Neural crest cell (in vitro differentiated cells): ENCODE measurements at places on chromosomes 3 and 15.

DNA sequence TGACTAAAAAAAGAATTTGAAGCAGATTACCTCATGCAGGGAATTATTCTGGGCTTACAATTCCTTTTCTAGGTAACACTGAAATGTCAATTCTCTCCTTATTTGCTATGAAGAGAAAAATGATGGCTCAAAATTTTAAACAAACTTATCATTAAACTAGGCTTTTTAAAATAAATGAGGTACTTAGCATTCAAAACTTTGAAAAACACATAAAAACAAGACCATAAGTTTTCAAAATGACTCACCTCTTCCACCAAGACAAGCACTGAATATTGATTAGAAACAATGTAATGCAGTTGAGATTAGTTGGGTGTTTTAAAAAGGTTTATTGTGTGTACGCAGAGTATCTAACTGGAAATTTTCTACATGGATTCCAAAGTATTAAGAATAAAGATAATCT is 154.6 kb downstream of the ADAM10 start:
- DNase-seq = no peak

GRCh38 chr3:125165189-125165947 is 47.2 kb downstream of the SLC12A8 start:
- DNase-seq = peak; percentile 43

- no peak for DNase-seq
Measured at GRCh38 chr3:119831022-119831421, 49.1 kb downstream of the NR1I2 start.

- no peak for DNase-seq
Measured at GRCh38 chr3:4029135-4029534, 229.9 kb downstream of the LRRN1 start.

DNA sequence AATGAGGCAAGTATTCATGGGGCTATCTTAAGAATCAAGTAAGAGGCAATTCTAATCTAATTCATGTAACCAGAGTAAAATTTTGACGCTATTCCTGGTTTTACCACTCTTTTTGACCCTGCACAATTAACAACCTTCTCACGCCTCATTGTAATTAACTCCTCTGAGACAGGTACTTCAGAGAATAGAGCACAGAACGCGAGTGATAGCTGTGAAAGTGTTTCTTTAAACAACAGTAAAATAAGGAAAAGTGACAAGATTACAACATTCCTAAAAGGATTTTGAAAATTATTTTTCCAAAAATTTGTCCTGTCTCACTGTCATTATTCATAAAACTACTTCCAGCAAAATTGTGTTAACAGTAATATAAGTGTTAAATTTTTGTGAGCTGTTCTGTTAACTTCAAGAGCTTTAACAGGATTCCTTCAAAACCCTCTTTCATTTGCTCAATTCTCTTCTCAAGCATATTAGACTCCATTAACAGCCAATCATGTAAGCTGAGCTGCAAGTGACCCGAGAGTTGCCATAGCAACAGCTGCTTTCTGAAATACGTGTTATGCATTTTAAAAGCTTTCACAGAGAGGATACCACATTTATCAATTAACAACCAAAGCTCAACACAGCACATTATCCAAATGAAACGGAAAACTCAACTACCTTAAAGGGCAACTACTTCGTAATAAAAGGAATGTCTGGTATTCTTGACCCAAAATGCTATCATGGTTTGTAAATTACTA is 93.1 kb downstream of the STAG1 start:
- DNase-seq = peak; percentile 27

DNA sequence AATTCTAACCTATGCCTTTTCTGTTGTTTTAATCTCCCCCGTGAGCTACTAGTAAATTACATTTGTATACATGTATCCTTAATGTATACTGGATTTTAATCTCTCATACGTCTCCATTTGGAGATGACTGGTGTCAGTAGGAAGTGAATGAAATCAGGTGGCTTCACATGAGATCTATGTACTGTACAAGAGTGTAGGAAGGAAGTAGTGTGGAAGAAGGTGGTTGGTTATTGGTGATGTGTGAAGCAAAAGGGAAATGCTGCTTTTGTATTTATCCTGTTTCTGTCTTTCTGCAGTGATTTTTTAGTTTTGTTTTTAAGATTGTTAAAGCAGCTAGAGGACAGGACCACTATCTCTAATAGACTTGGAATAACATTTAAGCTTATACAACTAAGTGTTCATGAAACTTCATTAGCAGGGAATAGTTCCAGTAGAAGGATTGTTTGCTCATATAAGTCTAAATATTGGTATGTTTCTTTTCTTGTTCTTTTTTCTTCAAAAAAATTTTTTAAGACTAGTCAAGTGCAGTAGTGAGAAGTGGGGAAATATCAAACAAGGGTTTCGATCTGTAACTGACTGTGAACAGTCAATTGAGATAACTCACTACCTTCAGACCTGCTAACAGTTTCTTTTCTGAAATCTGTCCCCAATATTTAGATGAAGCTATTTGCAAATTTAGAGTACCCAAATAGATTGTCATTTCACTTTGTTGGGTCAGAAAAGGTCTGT is 15.3 kb downstream of the SNX1 start:
- no peak for DNase-seq

GRCh38 chr15:80093854-80094418 is 34.5 kb downstream of the ZFAND6 start:
- DNase-seq = no peak

DNA sequence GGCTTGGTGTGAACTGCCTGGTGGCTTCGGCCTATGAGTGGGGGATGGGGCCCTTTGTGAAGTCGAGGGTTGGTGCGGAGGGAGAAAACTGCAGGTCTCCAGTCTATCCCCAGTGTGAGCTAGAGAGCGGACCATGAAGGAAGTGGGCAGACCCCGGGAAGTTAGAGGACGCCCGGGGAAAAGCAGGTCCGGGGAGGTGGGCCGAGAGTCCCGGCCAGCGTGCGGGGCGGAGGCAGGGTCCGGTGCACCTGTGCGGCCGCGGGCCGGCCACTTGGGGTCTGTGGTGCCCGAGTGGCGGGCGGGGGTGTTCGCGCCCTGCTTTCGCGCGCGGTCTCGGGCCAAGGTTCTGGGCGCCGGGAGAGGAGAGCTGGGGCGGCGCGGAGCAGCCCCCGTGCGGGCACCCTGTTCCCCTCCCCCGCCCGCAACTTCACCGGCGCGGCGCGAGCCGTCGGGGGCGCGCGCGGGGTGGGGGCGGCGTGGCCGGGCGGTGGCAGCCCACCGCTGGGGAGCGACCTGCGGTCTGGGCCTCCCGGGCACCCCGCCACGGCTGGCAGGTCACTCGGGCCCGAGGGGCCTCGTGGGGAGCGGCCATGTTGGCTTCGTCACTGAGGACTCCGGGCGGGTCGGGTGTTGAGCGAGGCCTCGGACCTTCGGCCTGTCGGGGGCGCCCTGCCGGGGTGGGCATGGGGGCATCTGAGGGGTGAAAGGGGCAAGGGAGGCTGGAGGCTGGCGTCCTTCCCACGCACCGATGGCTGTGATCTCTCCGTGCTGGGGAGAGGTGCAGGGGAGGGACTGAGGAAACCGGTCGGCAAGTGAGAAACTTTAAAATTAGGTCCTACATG is 4.8 kb downstream of the UBE2E1 start:
- peak; percentile 49 for DNase-seq

- no peak for DNase-seq
Measured at GRCh38 chr3:53689681-53690080, 156.5 kb downstream of the CHDH start.

DNA sequence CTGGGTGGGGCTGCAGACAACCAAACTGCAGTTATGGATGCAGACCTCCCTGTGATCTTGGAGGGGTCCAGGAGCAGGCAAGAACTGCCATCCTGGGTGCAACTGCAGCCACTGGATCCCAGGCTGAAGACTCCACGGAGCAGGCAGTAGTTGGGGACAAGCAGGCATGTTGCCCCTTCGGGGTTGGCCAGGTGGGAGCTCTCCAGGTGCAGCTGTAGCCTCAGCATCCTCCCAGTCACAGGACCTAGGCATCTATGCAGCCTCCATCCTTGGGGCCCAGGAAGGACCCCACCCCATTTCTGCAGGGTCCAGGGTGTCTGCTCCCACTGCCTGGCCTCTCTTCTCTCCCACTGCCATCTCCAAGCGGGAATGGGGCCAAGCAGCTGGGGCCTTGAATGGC is 322.2 kb upstream of the RBMS3 start:
- no peak for DNase-seq

DNA sequence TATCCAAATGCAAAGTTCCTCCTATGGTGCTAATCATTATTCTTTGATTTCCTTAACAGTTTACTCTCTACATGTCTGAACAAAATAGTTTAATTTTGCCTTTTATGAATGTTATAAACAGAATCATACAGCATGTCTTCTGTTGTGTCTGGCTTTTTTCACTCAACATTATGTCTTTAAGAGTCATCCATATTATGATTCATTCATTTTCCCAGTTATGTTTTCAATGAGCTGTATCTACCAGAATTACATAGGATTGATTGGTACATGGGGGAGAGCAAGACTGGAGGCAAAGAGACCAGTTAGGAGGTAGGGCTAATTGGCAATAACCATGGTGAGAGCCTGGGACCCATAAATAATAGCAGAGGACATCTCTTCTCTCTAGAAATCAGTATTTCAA is 16.6 kb upstream of the RAP2B start:
- DNase-seq = no peak

DNA sequence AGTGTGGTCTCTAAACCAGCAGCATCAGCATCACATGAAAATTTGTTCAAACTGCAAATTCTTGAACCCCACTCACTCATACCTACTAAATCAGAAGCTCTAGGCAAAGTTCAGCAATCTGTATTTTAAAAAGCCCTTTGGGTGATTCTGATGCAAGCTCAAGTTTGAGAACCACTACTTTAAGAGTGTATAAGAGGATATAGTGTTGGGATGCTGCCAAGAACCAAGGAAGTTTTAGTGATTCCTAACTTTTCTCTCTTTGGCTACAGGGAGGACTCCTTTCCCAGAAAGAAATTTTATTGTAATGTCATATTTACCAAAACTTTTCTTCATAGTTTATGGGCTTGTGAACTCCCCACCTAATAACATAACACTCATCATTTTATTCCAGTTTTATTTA is 422.2 kb downstream of the TBC1D5 start:
- no peak for DNase-seq

DNA sequence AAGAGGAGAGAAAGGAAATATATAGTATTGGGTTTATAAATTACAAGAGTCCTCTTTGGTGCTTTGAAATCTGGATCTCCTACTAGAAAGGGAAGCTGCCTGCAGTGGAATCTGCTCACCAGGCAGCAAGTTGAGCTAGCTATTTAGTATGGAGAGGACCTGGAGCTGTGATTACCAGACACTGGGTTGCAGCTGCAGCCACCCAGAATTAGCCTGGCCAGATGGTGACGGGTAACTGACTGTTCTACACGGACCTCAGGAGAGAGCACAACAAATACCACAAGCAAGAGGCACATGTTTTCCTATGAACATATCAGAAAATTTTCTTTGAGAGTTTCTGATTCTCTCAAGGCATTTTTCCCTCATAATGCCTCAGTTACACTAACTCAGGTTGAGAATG is 46.5 kb downstream of the SYNPR start:
- DNase-seq = no peak

DNA sequence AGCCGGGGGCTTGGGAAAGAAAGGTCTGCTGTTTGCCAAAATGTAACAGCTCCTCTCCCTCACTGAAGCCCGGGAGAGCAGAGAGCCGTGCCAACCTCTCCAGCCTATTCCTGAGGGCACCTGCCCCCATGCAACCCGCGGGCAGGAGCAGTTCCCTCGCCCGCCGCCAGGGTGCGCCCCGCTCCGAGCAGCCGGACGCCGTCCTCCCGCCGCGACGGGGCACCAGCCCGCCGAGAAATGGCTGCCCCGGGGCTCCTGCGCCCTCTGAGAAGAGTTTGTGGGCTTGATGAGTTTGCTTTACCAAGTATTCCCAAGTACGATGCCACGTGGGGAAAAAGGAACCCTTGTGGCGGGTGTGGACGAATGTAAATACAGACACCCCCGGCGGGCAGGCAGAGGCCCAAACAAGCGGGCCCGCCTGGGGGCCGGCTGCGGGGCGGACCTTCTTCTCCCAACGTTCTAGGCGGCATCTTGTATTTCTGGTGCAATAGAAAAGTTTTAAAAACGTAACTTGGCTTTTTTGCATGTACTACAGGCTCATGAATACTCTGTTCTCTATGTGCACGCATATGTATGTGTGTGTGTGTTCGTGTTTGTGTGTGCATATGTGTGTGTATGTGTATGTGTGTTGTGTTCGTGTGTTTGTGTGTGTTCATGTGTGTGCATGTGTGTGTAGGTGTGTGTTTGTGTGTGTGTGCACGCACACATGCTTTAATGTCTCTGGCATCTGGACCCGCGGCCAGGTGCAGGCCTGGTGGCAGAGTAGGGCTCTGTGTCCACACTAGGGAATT is 162.9 kb downstream of the CHSY1 start:
- peak; percentile 74 for DNase-seq

- DNase-seq = no peak
Measured at GRCh38 chr3:150790629-150791028, 27.7 kb upstream of the SIAH2 start.

DNA sequence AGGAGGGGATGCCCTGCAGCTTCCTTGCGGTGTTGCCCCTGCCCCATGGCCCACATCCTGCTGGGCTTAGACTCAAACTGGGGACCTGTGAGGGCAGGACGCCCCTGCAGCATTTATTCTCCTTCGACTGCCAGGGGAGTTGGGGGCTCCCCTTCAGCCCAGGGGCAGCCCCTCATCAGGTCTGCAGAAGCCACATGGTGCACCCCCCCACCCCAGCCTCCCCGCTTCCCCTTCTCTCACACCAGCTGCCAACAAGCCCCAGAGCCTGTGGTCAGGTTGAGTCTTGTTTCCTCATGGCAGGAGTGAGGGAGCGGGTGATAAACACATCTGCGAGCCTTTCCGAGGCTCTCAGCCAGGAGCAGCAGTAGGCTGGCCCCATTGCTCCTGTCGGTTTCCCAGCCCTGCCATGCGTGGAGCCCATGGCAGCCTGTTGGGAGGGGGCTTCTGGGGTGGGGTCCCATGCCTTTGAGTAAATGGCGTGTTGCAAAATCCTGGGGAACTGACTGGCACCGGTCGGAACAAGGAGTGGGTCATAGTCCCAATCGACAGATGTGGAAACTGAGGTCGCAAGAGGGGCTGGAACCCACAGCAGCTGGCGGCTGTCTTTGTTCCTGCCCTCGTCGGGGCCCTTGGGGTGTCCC is 27.8 kb downstream of the WNT7A start:
- DNase-seq = no peak

- no peak for DNase-seq
Measured at GRCh38 chr3:175338775-175339535, 479.8 kb downstream of the NAALADL2 start.

GRCh38 chr3:99313485-99313884 is 324.9 kb upstream of the COL8A1 start:
- DNase-seq = no peak

DNA sequence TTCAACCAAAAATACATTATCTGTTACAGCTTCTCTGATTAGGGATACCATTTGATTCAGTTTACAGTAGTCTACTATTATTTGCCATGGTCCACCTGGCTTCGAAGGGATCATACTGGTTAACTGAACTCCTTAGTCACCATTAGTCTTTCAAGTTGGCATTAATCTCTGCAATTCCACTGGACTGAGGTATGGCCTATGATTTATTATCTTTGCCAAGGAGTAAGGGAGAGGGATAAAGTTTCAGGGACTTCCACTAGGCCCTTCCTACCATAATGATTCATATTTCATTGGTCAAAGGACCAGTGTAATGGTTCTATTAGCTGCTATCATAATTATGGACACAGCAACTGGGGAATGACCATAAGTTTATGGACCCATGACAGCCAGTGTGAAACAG is 7.3 kb upstream of the CMSS1 start:
- no peak for DNase-seq
